ENCODE measurements at places on chromosomes 13 and 19.
A peak's percentile ranks its signal among the peaks of the same experiment; 100 is the strongest.

DNA sequence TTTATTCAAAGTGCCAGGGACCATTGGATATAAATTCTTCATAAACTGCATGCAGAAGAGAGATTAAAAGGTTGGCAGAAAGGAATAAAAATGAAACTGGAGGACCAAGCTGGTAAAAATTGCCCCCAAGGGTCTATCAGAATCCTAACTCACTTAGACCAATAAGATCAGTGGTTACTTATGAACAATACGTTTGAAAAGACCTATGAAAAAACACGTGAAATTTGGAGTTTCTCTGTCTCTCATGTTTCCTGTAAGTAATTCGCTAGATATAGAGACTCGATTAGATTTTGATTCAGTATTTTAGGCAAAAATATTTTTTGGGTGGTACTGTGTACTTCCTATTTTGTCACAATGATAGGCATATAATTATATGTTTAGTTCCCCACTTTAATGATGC, 22.9 kb downstream of the GARRE1 start:
- DNase-seq = no peak

GRCh38 chr13:74103970-74104555, 30.1 kb downstream of the KLF12 start:
- DNase-seq = no peak

GRCh38 chr13:101417043-101417406, 717 bp upstream of the NALCN start:
- no peak for DNase-seq

DNA sequence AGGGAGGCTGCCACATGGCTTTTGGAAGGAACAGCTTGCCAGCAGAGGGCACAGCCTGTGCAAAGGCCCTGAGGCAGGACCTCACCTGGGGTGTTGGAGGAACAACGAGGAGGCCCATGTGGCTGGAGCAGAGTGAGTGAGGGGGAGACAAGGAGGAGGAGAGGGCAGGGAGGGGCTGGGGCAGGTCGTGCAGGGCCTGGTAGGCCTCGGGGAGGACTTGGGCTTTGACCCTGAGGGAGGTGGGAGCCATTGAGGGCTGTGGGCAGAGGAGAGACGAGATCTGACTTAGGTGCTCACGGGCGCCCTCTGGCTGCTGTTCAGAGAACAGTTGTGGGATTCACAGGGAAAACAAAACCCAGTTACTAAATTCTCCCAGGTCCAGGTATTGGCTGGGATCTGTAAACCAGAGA, 25.2 kb downstream of the ZNRF4 start:
- DNase-seq = peak; percentile 28

- no peak for DNase-seq
Observed at GRCh38 chr13:97561182-97561581, 127.2 kb downstream of the RAP2A start.

GRCh38 chr19:4904481-4904880, 1.8 kb upstream of the ARRDC5 start:
- no peak for DNase-seq

- no peak for DNase-seq
Observed at GRCh38 chr13:111327730-111328573, 7.5 kb downstream of the TEX29 start.

- no peak for DNase-seq
Observed at GRCh38 chr13:93776936-93777335, 550.3 kb downstream of the GPC6 start.

DNA sequence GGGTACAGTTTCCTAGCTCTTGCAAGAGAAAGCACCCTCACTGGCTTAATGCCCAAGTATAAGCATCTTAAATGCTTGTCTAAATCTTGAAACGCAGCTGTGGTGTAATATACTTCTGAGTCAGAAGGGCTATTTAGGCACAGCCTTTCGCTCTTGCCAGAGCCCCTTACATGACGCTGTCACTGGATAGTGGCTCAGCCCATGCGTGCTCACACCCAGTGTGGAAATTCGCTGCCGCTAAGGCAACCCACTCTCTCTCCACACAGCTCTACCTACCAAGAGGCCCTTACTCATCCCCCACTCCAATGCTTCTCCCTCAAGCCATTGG, 24.0 kb downstream of the UQCRFS1 start:
- no peak for DNase-seq

GRCh38 chr13:83248751-83249150, 633.5 kb downstream of the SLITRK1 start:
- DNase-seq = no peak

- no peak for DNase-seq
Observed at GRCh38 chr19:1854542-1855039, 6.3 kb upstream of the REXO1 start.

Measured in LoVo (cell line).